ENCODE measurements at places on chromosomes 13 and 19. TPM values are rescaled to one million over a fixed set of nuclear protein-coding genes. Genes with fewer than 3 reads are reported as not detected.

AXL gene
- total RNA-seq, result 151 TPM

DNA sequence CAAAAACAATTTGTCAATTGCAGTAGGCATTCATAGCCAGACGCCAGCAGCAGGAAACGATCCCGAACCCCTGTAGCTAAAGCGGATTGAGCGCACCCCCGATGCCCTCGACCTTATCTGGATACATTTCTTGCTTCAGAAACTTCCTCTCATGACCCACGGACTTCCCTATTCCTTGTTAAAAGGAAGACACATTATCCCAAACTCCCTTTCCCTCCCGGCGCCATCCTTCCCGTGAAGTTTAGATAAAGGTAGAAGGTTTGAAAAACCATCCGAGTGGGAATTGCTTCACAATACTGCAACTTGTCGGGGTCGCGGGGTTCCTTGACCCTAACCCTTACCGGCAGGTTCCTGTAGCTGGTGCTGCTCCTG, 977 bp downstream of the PCDH20 start:
- no peak for DNase-seq

ATP4B gene
- not detected for total RNA-seq

DNA sequence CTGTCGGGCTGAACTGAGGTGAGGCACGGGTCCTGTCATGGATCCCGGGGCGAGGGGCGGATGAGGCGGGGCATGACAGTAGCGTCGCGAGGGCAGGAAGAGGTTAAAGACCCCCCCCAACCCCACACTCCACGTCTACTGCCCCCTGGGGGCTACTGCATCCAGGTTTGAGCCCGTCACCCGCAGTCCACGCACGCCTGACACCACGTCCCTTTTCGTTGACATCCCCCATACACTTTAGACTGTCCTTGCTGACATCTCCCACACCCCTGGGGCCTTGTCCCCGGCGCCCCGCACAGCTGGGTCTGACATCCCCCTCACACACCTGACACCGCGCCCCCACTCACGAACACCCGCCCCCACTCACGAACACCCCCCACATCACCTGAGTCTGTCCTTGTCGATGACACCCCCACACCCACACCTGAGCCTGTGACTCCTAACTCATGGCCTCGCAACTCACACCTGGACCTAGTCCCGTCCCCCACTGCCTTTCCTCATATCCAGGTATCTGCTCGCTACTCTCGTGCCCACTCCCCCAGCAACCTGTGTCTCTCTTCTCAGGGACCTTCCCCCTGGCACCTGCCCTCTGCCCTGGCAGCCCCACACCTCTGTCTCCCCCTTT, 416 bp downstream of the SLC25A42 start:
- DNase-seq, result no peak
